ENCODE measurements at places on chromosomes 7 and 10. TPM values are rescaled to one million over a fixed set of nuclear protein-coding genes. Genes with fewer than 3 reads are reported as not detected.

- DNase-seq: no peak
Measured at GRCh38 chr7:147804032-147804431, 786.5 kb upstream of the C7orf33 start.

Gene CEP41
- total RNA-seq: 5.5 TPM

- DNase-seq: peak; percentile 93
Measured at GRCh38 chr10:31698181-31698830, 230.3 kb downstream of the ARHGAP12 start.

DNA sequence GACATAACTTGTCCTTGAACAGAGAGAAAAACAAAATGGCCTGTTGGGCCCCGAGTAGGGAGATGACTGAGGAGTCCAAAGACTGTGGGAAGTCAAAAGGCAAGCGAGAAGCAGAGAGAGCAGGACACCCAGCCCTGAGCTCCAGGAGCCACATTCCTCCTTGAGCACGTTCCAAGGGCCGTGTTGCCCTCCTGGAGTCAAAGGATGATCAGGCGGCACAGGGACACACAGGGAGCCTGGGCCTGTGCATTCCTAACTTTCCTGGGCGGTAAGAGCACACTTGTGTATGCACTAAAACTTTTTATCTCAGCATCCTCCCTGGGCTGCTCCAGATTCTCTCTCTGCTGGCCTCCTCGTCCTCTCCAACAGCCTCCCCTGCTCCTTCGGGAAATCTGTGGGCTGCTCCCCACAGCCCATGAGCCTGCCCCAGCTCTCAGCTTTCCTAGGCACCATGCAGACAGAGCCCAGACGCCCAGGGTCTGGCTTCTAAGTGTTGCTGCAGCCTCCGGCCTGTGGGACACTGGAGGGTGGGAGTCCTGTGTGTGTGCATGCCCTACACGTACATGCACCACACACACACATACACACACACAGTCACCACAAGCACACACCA, 281.8 kb downstream of the POU6F2 start:
- no peak for DNase-seq

Gene HABP2
- not detected for total RNA-seq

Measured in right atrium auricular region (tissue), 2 donors.